Nasal cavity respiratory epithelium epithelial cell of viscerocranial mucosa (primary cell): ENCODE measurements at places on chromosomes 1 and 21. TPM values are rescaled to one million over a fixed set of nuclear protein-coding genes. Genes with fewer than 3 reads are reported as not detected.

Gene OR2M7
- not detected in 2 replicates for total RNA-seq

Gene SON
- total RNA-seq: 147 and 253 TPM in 2 replicates

Gene LRRC7
- total RNA-seq: under 0.01 and 0.07 TPM in 2 replicates

Gene PRKCZ
- total RNA-seq: 33.8 and 42.1 TPM in 2 replicates

Gene IL24
- 0.50 and 5.8 TPM in 2 replicates for total RNA-seq

Gene OR2M3
- not detected in 2 replicates for total RNA-seq

Gene CDA
- total RNA-seq: 0.68 and 0.71 TPM in 2 replicates

Gene FUBP1
- 75.2 and 132 TPM in 2 replicates for total RNA-seq

Gene GAS5
- 576 and 1,864 TPM in 2 replicates for total RNA-seq

Gene FAM163A
- not detected in 2 replicates for total RNA-seq

Gene CRYZ
- total RNA-seq: 26.3 and 26.9 TPM in 2 replicates

Gene LRP8
- 6.6 and 10.3 TPM in 2 replicates for total RNA-seq

Gene NPL
- total RNA-seq: 3.8 and 19.7 TPM in 2 replicates

Gene FAM72A
- total RNA-seq: 0.68 and 0.85 TPM in 2 replicates

Gene C1orf185
- not detected in 2 replicates for total RNA-seq

Gene MAB21L3
- total RNA-seq: 1.0 and 1.4 TPM in 2 replicates
